Fibroblast of the conjunctiva (primary cell): ENCODE measurements at places on chromosomes 11 and 22.

GRCh38 chr11:10728154-10728553, 22.9 kb upstream of the CTR9 start:
- no peak for DNase-seq

DNA sequence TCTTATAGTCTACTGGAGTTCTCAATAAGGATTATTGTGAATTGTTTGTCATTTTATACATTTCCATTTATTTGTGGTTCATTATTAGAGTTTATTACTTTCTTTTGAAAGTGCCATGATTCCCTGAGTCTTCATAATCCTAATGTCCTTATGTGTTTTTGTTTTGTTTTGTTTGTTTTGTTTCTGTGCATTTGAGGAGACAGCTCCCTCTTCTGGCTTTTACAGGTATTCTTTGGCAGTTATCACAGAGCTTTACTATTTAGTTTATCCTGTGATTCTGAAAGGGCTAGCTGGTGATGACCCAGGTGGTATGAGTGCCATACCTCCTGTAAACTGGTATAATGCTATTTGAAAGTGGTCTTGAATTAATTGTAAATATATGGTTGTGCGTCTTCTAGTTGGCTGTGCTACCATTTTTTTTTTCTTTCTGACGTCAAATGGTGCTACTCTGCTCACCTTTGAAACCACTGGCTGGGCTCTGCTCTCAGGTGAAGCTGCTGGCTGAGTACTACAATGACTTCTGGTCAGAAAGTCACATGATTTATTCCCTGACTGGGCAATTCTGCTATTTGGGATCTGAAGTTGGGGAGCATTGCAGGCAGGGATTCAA, 751.2 kb downstream of the JRKL start:
- DNase-seq: no peak

DNA sequence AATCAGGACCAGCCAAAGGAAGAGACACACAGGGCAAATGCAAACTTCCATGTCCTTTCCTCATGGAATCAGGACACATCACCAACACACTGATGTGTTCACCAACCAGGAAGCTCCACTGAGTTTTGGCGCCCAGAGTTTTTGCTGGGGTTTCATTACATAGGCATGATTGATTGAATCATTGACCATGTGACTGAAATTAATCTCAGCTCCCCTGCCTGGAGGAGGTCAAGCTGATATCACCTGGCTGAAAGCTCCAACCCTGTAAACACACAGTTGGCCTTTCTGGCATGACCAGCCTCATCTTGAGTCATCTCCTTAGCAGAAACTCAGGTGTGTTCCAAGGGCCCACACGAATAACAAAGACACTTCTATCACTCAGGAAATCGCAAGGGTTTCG, 133.2 kb downstream of the TRIM29 start:
- DNase-seq: no peak

DNA sequence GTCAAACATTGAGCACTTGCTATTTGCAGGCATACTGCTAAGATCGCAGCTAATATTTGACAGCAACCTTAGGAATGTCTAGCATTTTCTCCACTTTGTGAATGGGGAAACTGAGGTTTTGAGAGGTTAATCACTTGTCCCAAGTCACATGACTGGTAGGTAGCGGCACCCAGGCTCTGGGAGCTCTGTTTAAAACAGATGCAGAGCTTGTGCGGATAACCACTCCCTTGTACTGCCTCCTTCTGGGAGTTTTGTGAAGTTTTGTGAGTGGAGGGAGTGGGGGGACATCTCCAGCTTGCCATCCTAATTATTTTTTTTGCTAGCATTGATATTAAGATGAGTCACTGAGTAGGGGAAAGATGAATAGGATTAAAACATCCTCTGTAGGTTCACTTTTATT, 134.7 kb downstream of the GRIK4 start:
- no peak for DNase-seq

DNA sequence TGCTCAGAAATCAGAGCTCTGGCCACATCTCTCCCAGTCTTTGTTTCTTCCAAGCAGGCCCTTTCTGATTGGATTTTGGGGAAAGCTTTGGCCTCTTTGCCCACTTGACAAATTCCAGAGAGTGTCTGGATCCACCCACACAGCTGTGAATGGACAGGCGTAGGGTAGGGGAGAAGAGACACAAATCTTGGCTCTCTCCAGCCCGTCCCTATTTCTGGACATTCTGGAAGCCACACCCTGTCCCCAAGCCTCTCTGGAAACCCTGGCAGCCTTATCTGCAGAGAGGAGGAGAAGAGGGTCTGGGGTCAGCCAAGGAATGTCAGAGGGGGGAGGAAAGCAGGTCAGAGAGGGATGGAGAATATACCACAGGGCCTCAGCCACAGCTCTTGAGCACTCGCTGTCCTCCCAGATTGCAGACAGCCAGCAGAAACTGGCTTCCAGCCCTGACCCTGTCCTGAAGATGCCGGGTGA, 59.5 kb upstream of the WNT11 start:
- DNase-seq: no peak

DNA sequence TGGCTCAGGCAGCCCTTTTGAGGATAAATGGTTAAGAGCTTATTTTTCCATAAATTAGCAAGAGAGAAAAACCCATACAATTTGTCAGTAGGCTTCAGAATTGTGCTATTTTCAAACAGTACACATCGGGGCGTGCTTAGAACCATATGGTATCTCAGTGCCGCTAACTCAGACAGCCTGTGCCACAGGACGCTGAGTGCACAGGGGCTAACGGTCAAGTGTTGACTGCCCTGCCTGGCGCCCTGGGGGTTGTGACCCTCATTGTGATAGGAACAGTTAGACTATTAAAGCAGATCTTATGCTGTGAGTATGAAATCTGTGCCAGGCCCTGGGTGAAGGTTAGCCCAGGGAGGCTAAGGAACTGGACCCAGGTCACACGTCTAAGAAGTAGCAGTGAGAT, 1519.7 kb downstream of the BRD1 start:
- no peak for DNase-seq

DNA sequence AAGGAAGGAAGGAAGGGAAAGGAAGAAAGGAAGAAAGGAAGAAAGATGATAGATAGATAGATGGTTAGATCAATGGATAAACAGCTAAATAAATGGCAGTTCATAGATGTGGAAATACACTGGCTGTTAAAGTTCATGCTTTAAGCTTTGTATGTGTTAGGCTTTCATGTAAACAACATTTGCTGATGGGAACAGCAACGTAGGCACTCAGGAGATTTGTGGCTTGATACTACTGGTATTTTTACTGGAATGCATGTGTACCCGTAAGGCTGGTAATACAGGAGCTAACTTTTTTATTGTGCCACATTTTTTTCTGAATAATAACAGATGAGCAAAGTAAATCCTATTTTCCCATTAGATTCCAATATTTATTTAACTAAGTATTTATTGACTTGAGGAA, 85.6 kb downstream of the NCAM1 start:
- DNase-seq: no peak

- DNase-seq: no peak
These were observed 1.5 kb downstream of the TRIM6 start for GRCh38 chr11:5597953-5598352.

- DNase-seq: no peak
These were observed 8.8 kb upstream of the ISX start for GRCh38 chr22:35057155-35057554.

GRCh38 chr11:104934594-104934993, 33.8 kb downstream of the CASP4 start:
- DNase-seq: no peak

DNA sequence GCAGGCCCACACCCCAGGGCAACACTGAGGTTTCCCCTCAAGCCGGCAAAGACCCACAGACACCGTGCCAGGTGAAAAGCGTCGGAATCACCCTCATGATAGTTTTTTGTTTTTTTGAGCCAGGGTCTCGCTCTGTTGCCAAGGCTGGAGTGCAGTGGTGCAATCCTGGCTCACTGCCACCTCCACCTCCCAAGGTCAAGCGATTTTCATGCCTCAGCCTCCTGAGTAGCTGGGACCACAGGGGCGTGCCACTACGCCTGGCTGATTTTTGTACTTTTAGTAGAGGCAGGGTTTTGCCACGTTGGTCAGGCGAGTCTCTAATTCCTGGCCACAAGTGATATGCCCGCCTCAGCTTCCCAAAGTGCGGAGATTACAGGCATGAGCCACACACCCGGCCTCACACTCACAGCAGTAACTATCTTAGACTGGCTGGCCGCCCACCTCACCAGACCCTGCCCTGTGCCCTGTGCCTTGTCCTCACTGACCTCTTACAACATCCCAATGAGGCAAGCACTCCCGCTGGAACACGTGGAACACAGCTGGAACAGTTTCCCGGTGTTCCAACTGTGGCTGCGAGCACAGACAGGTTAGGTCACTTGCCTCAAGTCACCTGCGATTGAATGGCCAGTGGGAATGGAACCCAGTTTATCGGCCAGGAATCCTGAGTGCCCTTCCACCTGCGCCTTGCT, 21.1 kb downstream of the LRRC10B start:
- no peak for DNase-seq

DNA sequence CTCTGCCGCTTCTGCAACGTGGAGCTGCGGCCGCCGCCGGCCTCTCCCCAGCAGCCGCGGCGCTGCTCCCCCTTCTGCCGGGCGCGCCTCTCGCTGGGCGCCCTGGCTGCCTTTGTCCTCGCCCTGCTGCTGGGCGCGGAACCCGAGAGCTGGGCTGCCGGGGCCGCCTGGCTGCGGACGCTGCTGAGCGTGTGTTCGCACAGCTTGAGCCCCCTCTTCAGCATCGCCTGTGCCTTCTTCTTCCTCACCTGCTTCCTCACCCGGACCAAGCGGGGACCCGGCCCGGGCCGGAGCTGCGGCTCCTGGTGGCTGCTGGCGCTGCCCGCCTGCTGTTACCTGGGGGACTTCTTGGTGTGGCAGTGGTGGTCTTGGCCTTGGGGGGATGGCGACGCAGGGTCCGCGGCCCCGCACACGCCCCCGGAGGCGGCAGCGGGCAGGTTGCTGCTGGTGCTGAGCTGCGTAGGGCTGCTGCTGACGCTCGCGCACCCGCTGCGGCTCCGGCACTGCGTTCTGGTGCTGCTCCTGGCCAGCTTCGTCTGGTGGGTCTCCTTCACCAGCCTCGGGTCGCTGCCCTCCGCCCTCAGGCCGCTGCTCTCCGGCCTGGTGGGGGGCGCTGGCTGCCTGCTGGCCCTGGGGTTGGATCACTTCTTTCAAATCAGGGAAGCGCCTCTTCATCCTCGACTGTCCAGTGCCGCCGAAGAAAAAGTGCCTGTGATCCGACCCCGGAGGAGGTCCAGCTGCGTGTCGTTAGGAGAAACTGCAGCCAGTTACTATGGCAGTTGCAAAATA, 816 bp downstream of the PDE3B start:
- no peak for DNase-seq

- no peak for DNase-seq
These were observed 80.8 kb downstream of the ALX4 start for GRCh38 chr11:44229098-44229497.
